Stimulated activated CD4-positive, alpha-beta T cell treated with anti-CD3 and anti-CD28 coated beads, Interleukin-2, amount 100 ng/mL, for 4 hours (primary cell): ENCODE measurements at places on chromosomes 16 and 17.

DNA sequence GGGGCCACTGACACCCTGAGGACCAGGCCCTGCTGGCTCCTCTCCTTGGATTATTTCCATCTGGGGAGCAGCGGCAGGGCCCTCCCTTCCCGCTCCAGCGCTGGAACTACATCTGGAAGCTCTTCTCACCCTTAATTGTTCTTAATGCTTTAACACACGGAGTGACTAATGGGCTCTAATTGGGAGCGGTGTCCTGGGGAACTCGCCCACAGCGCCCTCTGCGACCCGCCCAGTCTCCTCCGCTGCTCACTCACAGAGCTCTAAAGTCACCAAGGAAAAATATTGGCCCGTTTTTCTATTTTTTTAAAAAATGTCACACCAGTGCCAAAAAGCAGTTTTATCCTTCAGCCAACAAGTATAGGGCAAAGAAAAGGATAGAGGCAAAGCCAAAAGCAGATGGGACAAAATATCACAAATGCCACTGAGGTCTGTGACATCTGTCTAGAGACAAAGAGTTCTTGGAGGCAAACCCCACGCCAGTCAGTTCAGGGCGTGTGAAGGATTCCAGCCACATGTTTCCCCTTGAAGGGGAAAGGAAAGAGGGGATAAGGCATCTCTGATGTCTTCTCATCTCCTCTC is 134.7 kb downstream of the RBFOX3 start:
- DNase-seq: no peak

GRCh38 chr17:43658900-43659299 is 2.8 kb downstream of the MEOX1 start:
- no peak for DNase-seq

DNA sequence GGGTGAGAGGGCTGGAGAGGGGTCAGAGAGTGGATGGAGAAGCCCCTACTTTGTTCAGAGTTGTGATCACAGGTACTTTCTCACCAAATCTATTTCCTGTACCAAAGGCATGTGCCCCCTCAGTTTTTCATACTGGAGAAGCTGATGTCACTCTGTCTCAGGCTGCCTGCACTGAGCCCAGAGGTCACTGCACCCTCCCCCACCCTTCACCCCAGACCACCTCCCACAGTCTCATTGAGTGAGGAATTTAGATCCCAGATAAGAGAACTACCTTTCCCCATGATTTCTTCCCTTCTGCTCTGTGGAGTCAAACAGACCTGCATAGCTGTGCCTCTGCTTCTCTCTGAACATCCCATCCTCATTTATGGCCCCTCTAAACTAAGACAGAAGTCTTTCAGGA is 140.0 kb upstream of the IRX6 start:
- no peak for DNase-seq

GRCh38 chr16:23062524-23062923 is 86.7 kb downstream of the USP31 start:
- no peak for DNase-seq

DNA sequence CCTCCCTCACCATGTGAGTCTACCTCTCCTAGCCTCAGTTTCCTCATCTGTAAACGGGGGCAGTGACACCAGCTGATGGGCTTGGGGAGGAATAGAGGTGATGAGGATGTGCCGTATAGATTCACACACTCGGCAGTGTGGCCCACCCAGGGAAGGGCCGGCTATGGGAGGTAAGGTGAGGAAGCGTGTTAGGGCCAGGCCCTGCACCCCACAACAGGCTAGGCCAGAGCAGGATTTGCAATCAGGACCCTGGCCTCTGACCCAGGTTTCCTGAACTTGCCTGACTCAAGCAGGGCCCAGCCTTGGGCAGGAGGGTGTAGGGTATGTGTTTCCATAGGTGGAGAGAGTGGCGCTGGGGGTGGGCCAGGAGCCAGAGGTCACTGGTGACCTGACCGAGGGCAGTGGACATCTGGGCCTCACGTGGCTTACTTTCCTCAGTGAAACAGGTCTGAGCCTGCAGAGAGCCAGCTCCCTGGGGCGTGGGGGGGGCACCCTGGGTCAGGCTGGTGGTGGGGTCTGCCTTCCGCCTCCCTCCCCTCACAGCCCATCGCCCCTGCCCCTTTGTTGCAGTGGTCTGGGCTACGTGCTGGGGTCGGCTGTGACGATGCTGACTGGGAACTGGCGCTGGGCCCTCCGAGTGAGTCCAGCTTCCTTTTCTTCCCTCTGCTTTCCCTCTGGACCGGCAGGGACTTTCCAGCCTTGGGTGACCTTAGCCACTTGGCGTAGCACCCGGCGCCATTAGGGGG is 12.8 kb downstream of the SPNS3 start:
- DNase-seq: no peak

DNA sequence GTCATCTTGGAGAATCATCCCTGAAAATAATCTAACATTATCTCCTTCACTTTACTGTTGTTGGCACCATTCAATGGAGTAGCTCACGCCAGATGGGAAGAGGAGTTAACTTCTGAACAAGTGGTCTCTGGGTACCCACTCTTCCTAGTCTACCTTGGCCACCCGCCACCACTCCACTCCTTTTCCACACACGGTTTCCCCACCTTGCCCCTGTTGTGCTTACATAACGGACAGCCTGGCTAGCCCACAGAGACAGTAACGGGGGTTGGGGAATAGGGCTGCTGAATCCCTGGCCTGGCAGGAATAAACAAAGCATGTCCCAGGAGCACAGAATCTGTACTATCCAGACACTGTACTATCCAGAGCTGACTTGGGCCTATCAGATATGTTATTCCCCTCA is 3.6 kb upstream of the MXRA7 start:
- DNase-seq: no peak

DNA sequence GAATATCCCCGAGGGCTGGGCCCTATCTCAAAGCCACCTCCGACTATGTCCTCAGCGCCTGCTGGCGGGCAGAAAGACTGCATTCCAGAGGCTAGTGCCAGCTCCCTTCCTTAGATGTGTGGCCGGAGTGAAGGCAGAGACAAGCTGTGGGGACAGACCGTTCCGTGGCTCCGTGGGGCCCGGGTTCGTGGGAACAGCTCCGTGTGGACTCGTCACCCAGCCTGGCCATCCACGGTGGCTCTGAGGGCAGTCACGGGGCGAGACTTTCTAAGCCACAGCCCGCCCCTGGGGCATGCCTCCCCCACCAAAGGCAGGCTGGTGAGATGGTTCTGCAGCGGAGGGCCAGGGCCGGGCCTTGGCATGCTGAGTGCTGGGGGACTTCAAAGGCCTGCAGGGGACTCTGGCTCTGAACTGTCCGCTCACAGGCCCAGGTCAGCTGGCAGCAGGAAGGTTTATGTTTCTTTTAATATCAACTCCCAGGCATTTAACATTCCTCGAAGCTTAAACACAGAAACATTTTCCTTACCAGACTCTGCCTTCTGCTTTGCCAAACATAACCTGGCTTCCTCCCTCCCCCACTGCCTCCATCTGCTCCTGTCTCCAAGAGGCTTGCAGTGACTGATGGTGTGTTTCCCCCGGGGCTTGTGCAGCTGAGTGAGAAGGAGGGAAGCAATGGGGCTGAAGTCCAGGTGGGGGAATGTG is 50.4 kb downstream of the TIMM22 start:
- DNase-seq: no peak

GRCh38 chr16:54455030-54455725 is 168.6 kb upstream of the IRX3 start:
- no peak for DNase-seq

DNA sequence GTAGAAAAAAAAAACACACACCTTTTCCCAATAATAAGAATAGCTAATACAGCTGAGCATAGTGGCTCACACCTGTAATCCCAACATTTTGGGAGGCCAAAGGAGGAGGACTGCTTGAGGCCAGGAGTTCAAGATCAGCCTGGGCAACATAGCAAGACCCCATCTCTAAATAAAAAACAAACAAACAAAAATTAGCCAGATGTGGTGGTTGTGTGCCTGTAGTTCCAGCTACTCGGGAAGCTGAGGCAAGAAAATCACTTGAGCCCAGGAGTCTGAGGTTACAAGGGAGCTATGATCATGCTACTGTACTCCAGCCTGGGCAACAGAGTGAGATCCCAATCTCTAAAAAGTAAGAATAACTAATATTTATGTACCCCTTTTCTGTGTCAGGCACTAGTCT is 42.8 kb upstream of the GFOD2 start:
- no peak for DNase-seq

- DNase-seq: no peak
These were observed 12.7 kb downstream of the DNAAF8 start for GRCh38 chr16:4746991-4747574.

- DNase-seq: no peak
These were observed 190.9 kb downstream of the HS3ST3A1 start for GRCh38 chr17:13410874-13411273.
